GM13976 (cell line): ENCODE measurements at places on chromosomes 5 and 9.
A peak's percentile ranks its signal among the peaks of the same experiment; 100 is the strongest.

GRCh38 chr5:135625061-135625460, 46.3 kb upstream of the CXCL14 start:
- DNase-seq = no peak

DNA sequence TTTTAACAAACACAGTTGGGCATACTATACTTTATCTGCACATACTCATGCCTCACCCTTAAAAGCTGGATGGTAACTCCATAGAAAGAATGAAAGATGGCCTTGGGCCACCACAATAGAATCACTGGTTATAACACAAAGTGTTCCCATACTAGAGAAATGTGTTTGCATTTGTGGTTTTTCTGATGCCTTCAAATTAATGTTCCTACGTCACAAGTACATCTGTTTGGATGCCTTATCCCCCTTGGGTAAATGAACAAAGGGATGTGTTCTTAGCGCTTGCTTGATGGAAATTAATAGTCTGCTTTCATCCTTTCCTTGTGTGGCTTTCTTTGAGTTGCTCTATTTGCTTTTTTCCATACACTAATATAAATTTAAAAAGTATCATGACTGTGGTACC, 291.1 kb upstream of the PDE4D start:
- no peak for DNase-seq

DNA sequence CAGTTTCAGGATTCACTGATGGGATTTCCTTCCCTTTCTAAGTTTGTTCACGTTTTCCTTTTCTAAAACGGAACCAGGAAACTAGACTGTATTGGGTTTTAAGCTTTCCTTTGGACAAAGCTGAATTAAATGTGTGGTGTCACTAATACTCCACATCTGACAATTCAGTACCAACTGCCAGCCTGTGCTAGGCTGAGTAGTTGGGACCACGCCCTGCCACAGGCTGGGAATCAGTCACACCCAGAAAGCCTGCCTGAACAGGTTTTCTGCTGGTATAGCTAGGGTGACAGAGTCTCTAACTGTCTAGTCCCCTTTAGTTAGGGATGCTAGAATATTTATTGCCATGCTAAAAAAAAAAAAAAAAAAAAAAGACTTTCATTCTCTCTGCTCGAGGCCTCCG, 15.6 kb downstream of the SPACA9 start:
- no peak for DNase-seq

DNA sequence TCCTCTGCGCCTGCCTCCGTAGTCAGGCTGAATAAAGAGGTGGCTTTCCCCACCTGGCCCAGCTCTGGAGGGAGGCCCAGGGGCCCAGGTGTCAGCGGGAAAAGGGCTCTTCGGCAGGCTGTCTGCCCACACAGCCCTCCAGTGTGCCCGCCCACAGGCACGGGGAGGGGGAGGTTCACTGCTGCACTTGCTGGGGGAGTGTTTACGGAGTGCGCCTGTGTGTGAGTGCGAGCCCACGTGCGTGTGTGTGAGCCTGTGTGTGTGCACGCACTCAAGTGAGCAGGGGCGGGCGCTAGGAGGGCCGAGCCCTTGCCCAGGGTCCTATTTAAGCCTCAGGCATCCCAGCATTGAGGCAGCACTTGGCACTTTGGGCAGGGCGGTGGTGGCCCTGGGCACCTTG, 10.9 kb downstream of the DNLZ start:
- no peak for DNase-seq

DNA sequence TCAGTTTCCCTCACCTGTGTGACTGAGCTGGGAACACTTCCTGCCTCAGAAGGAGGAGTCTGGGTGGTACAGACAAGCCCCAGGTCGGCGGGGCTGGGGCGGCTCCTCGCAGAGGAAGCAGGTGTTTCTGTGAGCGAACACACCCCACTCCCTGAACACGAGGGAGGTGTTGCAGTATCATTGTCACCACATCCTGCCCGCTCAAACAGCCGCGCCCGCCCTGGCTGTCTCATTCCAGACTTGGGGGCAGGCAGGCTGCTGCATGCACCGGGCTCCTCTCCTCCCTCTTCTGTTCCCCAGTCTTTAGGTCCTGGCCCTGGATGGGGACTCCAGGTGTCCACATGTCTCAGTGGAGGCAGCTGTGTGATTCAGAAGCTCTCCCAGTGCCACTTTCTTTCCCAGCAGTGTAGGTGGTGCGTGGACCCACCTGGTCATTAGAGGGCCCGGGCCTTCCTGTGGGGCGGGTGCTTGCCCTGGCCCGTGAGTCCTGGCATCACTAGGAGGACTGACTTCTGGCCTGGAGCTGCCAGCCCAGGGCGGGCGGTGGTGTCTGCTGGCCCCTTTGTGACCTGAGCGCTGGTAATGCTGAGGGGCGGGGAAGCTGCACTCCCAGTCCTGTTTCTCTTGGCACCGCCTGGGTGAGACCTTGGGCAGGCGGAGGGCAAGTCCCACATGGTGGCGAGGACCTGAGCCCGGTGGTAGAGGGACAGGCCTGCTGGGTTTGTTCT, 18.3 kb upstream of the PHYHD1 start:
- DNase-seq = peak; percentile 88

DNA sequence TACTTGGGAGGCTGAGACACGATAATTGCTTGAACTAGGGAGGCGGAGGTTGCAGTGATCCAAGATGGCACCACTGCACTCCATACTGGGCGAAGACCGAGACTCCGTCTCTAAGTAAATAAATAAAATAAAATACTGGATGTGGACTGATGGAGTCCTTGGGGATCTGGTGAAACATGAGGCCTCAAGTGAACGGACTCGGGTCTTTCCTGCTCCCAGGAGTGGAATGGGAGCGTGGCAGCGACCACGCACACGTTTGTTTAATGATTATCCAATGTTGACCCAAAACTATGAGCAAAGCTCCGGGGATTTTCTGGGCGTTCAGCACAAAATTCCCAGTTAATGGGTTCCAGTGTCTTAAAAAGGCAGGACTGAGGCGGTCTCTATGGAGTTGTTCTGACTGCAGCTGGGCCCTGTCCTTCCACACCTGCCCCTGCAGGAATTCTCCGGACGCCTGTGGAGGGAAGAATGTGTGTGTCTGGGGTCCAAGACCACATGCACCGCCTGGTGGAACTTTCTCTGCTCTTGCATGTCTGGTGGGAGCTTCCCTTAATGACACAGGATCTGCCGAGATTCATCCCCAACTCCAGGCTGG, 26.6 kb downstream of the NEK6 start:
- DNase-seq = no peak

DNA sequence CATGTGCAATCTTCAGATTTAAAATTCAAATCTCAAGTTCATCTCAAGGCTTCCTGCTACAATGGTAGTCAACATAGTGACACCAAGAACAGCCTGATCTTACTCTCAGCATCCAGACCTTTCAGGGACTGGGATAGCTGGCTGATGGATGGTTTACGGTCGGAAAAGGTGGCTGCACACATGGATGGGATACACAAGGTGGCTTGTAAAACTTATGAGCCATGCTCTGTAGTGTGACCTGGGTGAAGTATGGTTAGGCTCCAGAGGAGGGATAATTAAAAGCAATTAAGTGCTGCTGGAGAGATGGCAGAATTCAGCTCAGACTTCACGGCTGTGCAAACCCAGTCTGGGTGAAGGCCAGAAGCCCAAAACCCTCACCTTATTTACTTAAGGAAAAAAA, 379.5 kb downstream of the NFIB start:
- DNase-seq = no peak

DNA sequence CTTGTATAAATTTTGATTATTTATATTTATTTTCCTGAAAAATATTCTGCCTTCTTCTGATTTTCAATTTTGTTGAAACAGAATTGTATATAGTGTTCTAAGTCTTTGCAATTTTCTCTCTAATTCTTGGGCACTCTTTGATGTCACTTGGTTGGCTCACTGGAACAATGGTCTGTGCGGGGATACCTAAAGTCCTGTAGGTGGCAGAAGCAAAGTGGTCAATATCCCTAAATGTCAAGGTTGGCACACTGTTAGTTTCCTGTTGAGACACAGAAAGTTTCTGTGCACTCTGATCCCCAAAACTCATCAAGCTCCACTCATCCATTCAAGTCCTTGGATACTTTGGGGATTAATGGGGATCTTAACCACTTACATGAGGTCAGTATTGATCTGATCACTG, 480.8 kb upstream of the CCNG1 start:
- DNase-seq = no peak

- DNase-seq = no peak
These were observed 358.5 kb downstream of the PTPRD start for GRCh38 chr9:10254338-10254737.

- no peak for DNase-seq
These were observed 36.0 kb upstream of the PRLR start for GRCh38 chr5:35266276-35266675.

DNA sequence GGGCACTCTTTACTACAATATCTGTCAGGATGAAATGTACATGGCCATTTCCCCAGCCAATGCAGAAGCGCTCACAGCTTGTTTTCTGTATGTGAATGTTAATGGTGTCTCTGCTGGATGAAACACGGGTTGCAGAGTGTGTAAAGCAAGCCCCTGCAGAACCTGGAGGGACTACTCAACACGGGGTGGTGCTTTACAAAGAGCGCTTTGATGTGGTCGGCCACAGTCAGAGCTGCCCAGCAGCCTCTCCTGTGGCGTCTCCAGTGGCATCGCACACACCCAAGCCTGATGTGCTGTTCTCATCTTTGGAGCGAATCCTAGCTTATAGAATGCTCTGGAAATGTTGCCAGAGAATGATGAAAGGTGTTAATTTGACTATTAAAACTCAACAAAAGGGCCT, 162.7 kb upstream of the NFIL3 start:
- DNase-seq = no peak

- DNase-seq = no peak
These were observed 8.5 kb downstream of the CAMSAP1 start for GRCh38 chr9:135898634-135899407.

- DNase-seq = no peak
These were observed 229.1 kb upstream of the TBCA start for GRCh38 chr5:78005021-78005785.

DNA sequence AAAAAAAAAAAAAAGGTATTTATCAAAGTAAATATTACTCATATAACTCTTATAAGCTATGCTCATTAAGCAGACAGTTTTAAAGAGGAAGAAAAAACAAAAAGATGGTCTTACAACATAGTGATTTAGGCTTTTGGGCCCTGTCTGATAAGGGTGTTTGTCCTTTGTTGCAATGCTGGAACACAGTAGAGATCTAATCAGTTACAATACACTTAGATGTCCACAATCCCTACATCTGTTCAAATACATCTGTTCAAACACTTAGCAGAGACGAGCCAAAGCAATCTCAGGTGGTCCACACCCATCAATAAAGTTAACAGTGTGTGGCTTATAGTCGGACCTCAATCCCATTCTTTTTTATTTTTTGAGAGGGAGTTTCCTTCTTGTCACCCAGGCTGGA, 11.0 kb downstream of the PRXL2C start:
- DNase-seq = no peak

GRCh38 chr5:83927140-83927733, 206.6 kb upstream of the HAPLN1 start:
- peak; percentile 5 for DNase-seq
